Nephron progenitor cell (in vitro differentiated cells): ENCODE measurements at places on chromosomes 2 and 18.

- H3K4me3 ChIP-seq: no peak overlapping the region
- DNase-seq: no peak
- no peak overlapping the region for H3K27ac ChIP-seq
- peaks cover 3% of the 10 kb centered on the region for H3K27me3 ChIP-seq
- peaks cover 18% of the 10 kb centered on the region for H3K4me1 ChIP-seq
Observed at GRCh38 chr18:11074889-11075288, 74.5 kb downstream of the PIEZO2 start.

GRCh38 chr2:69489793-69490192 is 52.6 kb upstream of the NFU1 start:
- H3K27ac ChIP-seq: peak overlapping the region; percentile 86
- peaks cover 35% of the 10 kb centered on the region for H3K36me3 ChIP-seq
- no peak for DNase-seq
- H3K4me3 ChIP-seq: no peak overlapping the region

- peak overlapping the region; percentile 21 for H3K27ac ChIP-seq
- H3K27me3 ChIP-seq: no peaks in the 10 kb centered on the region
- H3K36me3 ChIP-seq: no peaks in the 10 kb centered on the region
- no peak for DNase-seq
- peaks cover 30% of the 10 kb centered on the region for H3K4me1 ChIP-seq
Observed at GRCh38 chr18:28412521-28412920, 235.6 kb upstream of the CDH2 start.

DNA sequence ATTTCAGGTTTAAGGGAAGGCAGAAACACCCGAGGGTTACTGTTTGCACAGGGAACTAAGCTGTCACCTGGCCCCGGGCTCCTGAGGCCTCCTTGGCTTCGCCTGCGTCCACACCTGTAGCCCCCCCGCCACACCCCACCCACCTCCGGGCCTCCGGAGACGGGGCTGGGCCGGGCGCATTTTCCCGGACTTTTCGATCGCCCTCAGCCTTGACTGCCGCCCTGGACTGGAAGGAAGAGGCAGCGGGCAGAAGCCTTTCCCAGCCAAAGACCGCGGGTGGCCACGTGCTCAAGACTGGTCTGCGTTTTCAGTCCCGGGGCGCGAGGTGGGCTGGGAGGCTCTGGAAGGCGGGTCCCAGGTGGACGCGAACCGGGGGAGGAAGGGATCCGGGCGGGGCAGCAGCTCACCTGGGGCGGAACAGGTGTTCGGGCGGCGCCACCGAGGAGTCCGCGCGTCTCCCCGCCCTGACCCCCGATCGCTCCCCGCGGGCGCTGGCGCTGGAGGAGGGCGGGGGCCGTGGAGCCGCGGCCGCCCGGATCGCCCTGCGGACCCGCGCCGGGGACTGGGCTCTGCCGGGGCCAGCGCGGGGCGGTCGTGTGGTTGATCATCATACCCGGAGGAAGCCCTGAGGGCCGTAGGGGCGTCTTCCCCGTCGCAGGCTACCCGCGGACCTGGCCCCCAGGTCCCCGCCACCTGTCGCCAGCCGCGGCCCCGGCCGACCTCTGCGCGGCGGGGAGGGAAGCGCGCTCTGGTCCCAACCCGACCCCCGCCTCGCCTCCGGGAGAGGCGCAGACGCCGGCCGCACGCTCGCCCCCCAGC is 3.2 kb downstream of the ID2 start:
- H3K4me1 ChIP-seq: peaks cover 25% of the 10 kb centered on the region
- peaks cover 25% of the 10 kb centered on the region for H3K36me3 ChIP-seq
- peak overlapping the region; percentile 71 for H3K27ac ChIP-seq
- DNase-seq: peak; percentile 73
- peak overlapping the region; percentile 100 for H3K4me3 ChIP-seq

GRCh38 chr2:65456886-65457285 is 24.5 kb upstream of the SPRED2 start:
- H3K27ac ChIP-seq: no peak overlapping the region
- peaks cover 17% of the 10 kb centered on the region for H3K4me1 ChIP-seq
- no peaks in the 10 kb centered on the region for H3K36me3 ChIP-seq
- peaks cover 6% of the 10 kb centered on the region for H3K27me3 ChIP-seq
- H3K4me3 ChIP-seq: no peak overlapping the region

GRCh38 chr2:221022554-221022953 is 549.5 kb downstream of the EPHA4 start:
- H3K27ac ChIP-seq: no peak overlapping the region
- peaks cover 3% of the 10 kb centered on the region for H3K27me3 ChIP-seq
- H3K36me3 ChIP-seq: no peaks in the 10 kb centered on the region
- no peak overlapping the region for H3K4me3 ChIP-seq
- no peak for DNase-seq
- H3K4me1 ChIP-seq: peaks cover 10% of the 10 kb centered on the region

DNA sequence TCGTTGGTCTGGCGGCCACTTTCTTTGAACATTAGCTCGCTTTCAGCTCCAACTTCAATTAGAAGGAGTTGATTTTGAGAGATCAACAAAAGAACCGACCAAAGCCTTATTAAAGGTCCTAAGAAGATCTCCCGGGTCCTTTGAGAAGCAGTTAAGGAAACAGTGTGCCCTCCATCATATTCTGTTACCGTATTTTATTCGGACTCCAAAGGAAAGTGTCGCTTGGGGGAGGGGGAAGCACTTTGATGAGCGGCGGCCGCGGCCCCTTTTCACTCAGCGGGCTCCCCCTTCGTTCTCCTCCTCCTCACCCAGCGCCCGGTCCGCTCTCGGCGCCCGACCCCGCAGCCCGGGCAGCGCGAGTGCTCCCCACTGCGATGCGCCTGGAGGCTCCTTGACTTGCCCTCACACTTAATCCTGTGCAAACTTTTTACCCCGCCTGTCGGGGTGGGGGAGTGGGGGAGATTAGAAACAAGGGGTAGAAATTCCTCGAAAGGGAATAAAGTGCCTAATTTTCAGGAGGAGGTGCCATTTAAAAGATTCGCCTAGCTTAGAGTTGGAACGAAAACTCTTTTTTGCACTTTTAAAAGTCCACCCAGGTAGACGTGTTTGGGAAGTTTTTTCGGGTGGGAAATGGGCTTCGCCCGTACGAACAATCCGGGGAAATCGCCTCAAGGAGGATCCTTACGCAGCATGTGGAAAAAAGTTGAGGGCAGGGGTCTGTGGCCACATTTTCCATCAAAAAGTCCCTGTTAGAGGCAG is 1.2 kb upstream of the OTX1 start:
- H3K27ac ChIP-seq: no peak overlapping the region
- H3K27me3 ChIP-seq: peaks cover 97% of the 10 kb centered on the region
- peaks cover 13% of the 10 kb centered on the region for H3K36me3 ChIP-seq
- DNase-seq: peak; percentile 38
- H3K4me1 ChIP-seq: peaks cover 47% of the 10 kb centered on the region
- peak overlapping the region; percentile 78 for H3K4me3 ChIP-seq

- H3K27me3 ChIP-seq: no peaks in the 10 kb centered on the region
- no peak overlapping the region for H3K27ac ChIP-seq
- no peak overlapping the region for H3K4me3 ChIP-seq
- DNase-seq: no peak
- peaks cover 6% of the 10 kb centered on the region for H3K4me1 ChIP-seq
Observed at GRCh38 chr2:166090908-166091307, 36.9 kb downstream of the SCN1A start.

GRCh38 chr2:80059447-80059846 is 245.1 kb downstream of the LRRTM1 start:
- no peaks in the 10 kb centered on the region for H3K36me3 ChIP-seq
- H3K27me3 ChIP-seq: peaks cover 13% of the 10 kb centered on the region
- H3K4me1 ChIP-seq: peaks cover 16% of the 10 kb centered on the region
- no peak for DNase-seq
- no peak overlapping the region for H3K27ac ChIP-seq

- no peak for DNase-seq
- peaks cover 40% of the 10 kb centered on the region for H3K36me3 ChIP-seq
- peaks cover 3% of the 10 kb centered on the region for H3K27me3 ChIP-seq
- peaks cover 6% of the 10 kb centered on the region for H3K4me1 ChIP-seq
Observed at GRCh38 chr2:168233726-168234406, 13.5 kb downstream of the STK39 start.

- peaks cover 2% of the 10 kb centered on the region for H3K27me3 ChIP-seq
- peaks cover 29% of the 10 kb centered on the region for H3K36me3 ChIP-seq
- H3K27ac ChIP-seq: peak overlapping the region; percentile 77
- no peak overlapping the region for H3K4me3 ChIP-seq
- peaks cover 43% of the 10 kb centered on the region for H3K4me1 ChIP-seq
Observed at GRCh38 chr2:11567631-11568031, 33.8 kb downstream of the GREB1 start.

GRCh38 chr2:129768036-129768386 is 211.5 kb upstream of the RAB6C start:
- H3K36me3 ChIP-seq: no peaks in the 10 kb centered on the region
- H3K4me1 ChIP-seq: peaks cover 14% of the 10 kb centered on the region
- peak overlapping the region; percentile 31 for H3K27ac ChIP-seq
- H3K4me3 ChIP-seq: no peak overlapping the region

DNA sequence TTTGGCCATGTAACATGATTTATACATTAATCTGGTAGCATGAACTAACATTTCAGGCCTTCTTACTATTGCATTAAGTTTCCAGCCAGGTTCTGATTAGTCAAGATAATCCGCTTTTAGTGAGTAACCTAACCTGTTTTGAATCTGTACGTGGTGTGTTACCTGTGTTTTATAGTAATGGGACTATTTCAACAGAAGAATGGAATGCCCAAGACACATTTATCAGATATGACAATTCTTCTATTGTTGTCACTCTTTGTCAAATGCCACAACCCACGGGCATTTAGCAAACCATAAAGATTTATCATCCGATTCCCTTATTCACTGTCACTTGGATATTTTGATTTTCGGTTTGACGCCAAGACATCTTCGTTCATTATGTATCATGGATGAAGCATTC is 117.9 kb downstream of the ETAA1 start:
- no peak overlapping the region for H3K27ac ChIP-seq
- H3K4me3 ChIP-seq: no peak overlapping the region
- no peaks in the 10 kb centered on the region for H3K4me1 ChIP-seq
- H3K27me3 ChIP-seq: peaks cover 4% of the 10 kb centered on the region
- DNase-seq: no peak

DNA sequence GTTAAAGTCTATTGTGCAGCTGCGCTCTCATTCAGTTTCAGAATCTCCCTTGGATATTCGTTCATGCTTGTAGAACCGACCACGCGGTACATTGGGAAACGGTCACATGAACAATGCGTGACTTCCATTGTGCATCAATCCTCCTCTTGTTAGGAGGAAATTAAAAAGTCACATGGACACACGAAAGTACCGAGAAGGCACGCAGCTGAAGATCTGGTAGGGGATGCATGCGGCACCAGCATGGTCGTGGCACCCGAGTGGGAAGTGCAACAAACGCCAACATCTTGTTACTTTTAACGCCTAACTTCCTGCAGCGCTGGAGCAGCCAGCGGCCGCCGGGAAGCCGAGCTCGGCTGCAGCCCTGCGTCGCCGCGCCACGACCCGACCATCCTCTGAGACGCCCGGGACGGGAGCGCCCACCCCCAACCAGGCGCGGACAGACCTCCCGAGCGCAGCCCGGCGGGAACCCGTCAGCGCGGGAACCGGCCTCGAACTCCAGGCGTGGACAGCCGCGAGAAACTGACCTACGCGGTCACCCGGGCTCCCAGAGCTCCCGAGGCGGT is 412 bp downstream of the OSBPL1A start:
- DNase-seq: peak; percentile 75
- H3K36me3 ChIP-seq: peaks cover 5% of the 10 kb centered on the region

DNA sequence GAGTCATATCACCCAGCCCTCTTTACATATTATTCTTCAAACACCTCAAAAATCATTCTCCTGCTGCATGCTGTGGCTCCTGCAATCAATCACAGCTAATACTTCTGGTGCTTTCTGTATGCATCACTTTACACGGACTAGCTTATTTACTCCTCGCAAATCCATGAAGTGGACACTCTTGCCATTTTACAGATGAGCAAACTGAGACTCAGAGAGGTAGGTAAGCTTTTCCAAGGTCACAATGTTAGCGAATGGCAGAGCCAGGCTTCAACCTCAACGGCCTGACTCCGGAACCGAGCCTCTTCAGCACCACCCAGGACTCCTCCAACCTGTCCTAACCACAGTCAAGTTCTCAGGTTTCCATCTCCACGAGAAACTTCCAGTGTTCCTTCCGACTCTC is 36.8 kb downstream of the TCF4 start:
- no peak for DNase-seq
- H3K27me3 ChIP-seq: no peaks in the 10 kb centered on the region
- peaks cover 49% of the 10 kb centered on the region for H3K4me1 ChIP-seq
- no peak overlapping the region for H3K4me3 ChIP-seq

DNA sequence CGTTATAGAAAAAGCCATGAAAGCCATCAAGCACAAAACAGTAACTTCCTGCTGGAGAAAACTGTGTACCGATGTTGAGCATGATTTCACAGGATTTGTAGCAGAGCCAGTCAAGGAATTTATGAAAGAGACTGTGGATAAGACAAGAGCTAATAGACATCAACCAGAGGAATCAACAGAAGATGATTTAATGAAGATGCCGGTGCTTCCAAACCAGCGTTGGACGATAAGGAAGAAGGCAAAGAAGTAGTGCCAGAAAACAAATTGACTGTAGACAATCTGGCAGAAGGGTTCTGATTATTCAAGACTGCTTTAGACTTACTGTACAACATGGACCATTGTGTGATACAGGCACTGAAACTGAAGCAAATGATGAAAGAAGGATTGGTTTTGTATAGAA is 49.5 kb upstream of the GAREM2 start:
- H3K27ac ChIP-seq: peak overlapping the region; percentile 84
- H3K27me3 ChIP-seq: no peaks in the 10 kb centered on the region
- H3K4me1 ChIP-seq: peaks cover 11% of the 10 kb centered on the region
- peaks cover 63% of the 10 kb centered on the region for H3K36me3 ChIP-seq
- DNase-seq: no peak
- no peak overlapping the region for H3K4me3 ChIP-seq

GRCh38 chr2:129191530-129191929 is 787.9 kb upstream of the RAB6C start:
- peak; percentile 20 for DNase-seq
- H3K4me3 ChIP-seq: no peak overlapping the region
- no peak overlapping the region for H3K27ac ChIP-seq
- H3K36me3 ChIP-seq: no peaks in the 10 kb centered on the region
- H3K4me1 ChIP-seq: peaks cover 43% of the 10 kb centered on the region

GRCh38 chr2:9939587-9940485 is 11.7 kb upstream of the GRHL1 start:
- H3K27ac ChIP-seq: no peak overlapping the region
- H3K27me3 ChIP-seq: peaks cover 19% of the 10 kb centered on the region
- H3K4me1 ChIP-seq: peaks cover 45% of the 10 kb centered on the region
- H3K4me3 ChIP-seq: no peak overlapping the region

GRCh38 chr2:223758131-223758840 is 79.1 kb downstream of the AP1S3 start:
- H3K36me3 ChIP-seq: no peaks in the 10 kb centered on the region
- H3K27me3 ChIP-seq: peaks cover 2% of the 10 kb centered on the region
- peaks cover 5% of the 10 kb centered on the region for H3K4me1 ChIP-seq
- DNase-seq: no peak
- no peak overlapping the region for H3K4me3 ChIP-seq

DNA sequence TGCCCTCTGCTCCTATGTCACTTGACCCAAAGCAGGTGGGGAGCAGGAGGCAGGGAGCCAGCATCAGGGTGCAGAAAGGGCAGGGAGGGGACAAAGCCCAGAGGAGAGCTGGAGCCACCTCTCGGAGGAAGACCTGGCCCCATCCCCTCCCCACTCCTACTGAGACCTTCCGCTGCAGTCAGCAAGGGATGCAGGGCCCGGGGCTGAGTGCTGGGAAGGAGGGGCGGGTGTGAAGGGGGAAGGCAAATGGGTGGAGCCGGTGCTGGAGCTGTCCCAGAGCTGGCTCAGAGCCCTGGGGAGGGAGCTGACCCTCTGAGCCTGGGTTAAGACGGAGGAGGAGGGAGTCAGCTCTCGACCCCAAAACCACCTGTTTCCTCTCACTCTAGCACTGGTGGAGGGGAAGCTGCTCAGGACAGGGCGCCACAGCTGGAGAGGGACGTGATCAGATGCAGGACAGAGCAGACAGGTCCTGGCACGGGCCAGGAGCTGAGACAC is 33.8 kb downstream of the HS1BP3 start:
- peaks cover 3% of the 10 kb centered on the region for H3K27me3 ChIP-seq
- H3K4me1 ChIP-seq: peaks cover 65% of the 10 kb centered on the region
- peak overlapping the region; percentile 39 for H3K27ac ChIP-seq
